ENCODE measurements at places on chromosomes 2 and 18.
A peak's percentile ranks its signal among the peaks of the same experiment; 100 is the strongest.

DNA sequence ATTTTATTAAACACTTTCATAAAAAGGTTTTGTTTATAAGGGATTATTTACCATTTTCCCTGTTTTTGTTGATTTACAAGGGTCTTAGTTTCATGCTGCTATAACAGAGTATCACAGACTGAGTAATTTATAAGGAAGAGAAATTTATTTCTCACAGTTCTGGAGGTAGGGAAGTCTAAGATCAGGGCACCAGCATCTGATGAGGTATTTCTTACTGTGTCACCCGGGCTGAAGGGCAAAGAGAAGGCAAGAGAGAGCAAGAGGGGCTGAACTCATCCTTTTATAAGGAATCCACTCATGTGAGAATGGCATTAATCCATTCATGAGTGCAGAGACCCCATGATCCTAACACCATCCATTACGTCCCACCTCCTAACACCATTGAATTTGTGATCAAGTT lies 160.0 kb upstream of the SLC39A10 start:
- no peaks in the 10 kb centered on the region for H3K27me3 ChIP-seq
- H3K4me1 ChIP-seq: no peaks in the 10 kb centered on the region
- no peak for DNase-seq

DNA sequence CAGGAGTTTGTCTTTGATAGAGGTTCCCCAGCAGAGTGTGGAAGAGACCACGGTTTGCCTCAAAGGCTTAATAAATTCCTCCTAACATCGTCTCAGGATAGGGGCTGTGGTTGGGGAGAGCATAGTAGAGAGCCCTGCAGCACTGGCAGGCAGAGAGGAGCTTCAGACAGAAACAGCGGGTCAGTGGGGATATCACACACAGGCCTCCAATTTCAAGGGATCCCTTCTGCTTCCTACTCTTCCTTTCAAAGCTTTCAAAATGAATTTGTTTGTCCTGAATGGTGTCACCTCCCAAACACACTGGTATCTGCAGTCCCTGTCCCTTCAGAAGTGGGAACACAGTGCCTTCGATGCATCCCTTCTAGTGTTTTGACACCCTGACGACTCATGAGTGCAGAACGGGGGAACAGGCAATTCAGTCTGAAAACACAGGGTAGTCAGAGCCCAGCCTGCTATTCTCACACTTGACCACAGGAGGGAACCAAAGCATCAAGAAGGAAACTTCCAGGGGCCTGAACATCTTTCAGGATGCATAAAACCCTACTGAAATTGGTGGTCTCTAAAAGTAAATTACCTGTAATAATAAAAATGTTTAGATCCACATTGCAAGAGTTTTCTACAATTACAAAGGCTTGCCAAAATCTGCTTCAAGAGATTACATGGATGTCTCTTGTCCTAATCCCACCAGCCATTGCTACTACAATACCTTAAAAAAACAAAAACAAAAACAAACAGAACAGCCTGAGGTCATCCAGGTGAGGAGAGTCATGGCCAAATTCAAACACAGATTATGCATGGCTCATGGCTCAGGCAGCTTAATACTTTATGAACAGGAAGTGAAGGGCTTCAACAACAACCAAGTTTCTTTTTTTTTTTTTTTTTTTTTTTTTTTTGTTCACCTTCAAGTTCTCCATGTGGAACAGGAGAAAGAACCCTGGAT lies 49.8 kb downstream of the SLC14A2 start:
- peak; percentile 85 for DNase-seq
- no peak overlapping the region for H3K27ac ChIP-seq
- H3K36me3 ChIP-seq: no peaks in the 10 kb centered on the region
- no peaks in the 10 kb centered on the region for H3K27me3 ChIP-seq

GRCh38 chr2:65985986-65986385 lies 448.9 kb upstream of the MEIS1 start:
- no peak overlapping the region for H3K27ac ChIP-seq
- no peaks in the 10 kb centered on the region for H3K4me1 ChIP-seq
- H3K36me3 ChIP-seq: no peaks in the 10 kb centered on the region
- H3K27me3 ChIP-seq: no peaks in the 10 kb centered on the region

GRCh38 chr2:48532824-48533223 lies 2.9 kb downstream of the STON1 start:
- peaks cover 10% of the 10 kb centered on the region for H3K4me1 ChIP-seq
- no peaks in the 10 kb centered on the region for H3K27me3 ChIP-seq
- H3K36me3 ChIP-seq: no peaks in the 10 kb centered on the region
- no peak overlapping the region for H3K27ac ChIP-seq
- no peak overlapping the region for H3K4me3 ChIP-seq

DNA sequence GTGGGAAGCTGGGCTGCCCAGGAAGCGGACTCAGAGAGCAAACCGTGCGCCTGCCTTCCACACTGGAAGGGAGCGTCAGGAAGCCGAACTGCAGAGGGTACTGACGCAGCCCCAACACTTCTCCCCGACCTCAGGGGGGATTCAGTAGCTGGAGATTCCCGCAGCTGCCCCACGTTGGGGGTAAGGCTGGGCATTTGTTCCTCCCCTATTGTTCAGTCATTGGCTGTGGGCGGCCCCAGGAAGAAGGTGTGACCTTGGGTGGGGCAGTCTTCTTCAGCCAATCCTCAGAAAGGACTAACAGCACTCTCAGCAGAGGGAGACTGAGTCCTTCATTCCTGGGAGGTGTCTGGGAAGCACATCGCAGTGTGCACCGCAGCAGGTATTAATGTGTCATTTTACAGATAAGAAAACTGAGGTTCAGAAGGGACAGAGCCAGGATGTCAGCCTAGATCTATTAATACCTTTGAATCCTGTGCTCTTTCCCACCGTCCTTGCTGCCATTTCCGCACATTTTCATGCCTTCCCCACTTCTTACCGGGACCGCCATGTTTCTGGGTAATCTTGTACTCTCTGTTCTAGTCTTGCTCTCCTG lies 12.1 kb upstream of the C18orf32 start:
- H3K4me1 ChIP-seq: no peaks in the 10 kb centered on the region
- DNase-seq: no peak
- H3K4me3 ChIP-seq: no peak overlapping the region
- no peak overlapping the region for H3K27ac ChIP-seq
- peaks cover 21% of the 10 kb centered on the region for H3K27me3 ChIP-seq

DNA sequence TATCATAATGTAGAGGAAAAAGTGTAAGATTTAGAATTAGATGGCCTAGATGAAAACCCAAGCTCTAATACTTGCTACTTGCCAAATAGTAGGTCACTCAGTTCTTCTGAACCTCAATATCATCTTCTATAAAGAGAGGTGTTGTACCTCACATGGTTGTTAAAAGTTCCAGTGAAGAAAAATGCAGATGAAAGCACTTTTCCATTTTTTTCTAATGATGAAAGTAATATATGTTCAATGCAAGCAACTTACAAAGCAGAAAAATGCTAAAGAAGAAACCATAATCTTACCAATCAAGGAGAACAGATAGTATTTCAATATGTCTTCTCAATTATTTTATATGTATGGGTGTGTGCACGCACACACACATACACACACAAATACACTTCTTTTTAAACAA lies 52.7 kb upstream of the TMEM17 start:
- no peaks in the 10 kb centered on the region for H3K27me3 ChIP-seq
- H3K4me3 ChIP-seq: no peak overlapping the region
- H3K36me3 ChIP-seq: no peaks in the 10 kb centered on the region
- no peaks in the 10 kb centered on the region for H3K4me1 ChIP-seq

DNA sequence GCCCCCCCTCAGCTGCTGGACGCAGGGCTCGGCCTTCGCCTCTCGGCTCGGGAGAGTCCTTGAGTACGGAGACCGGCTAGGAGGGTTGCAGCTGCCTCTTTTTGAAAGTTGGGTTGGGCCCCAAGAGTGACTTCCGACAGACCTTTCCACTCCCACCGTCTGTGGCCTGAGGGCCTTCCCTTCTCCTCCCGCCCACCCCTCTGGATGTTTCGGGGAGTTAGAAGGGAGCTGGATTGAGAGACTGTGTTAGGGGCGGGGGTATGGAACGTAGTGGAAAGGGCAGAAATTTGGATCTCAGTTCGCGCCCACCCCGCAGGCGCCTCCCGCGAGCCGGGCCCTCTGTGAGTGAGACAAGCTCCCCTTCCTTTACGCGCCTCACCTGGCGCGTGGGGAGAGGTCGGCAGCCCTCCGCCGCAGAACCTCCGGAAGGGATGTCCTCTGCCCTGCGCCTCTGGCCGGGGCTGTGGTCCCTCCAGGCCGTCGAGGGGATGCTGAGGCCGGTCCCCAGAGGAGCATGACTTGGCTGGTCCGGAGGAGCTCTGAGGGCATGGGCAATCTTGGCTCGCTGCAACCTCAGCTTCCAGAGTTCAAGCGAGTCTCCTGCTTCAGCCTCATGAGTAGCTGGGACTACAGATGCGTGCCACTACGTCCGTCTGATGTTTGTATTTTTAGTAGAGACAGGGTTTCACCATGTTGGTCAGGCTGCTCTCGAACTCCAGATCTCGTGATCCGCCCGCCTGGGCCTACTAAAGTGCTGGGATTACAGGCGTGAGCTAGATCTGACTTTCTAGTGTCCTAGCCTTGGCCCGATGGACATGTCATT lies 15.9 kb downstream of the C2orf74 start:
- peak overlapping the region; percentile 98 for H3K4me3 ChIP-seq
- no peaks in the 10 kb centered on the region for H3K27me3 ChIP-seq
- peak overlapping the region; percentile 96 for H3K27ac ChIP-seq
- peaks cover 25% of the 10 kb centered on the region for H3K4me1 ChIP-seq

DNA sequence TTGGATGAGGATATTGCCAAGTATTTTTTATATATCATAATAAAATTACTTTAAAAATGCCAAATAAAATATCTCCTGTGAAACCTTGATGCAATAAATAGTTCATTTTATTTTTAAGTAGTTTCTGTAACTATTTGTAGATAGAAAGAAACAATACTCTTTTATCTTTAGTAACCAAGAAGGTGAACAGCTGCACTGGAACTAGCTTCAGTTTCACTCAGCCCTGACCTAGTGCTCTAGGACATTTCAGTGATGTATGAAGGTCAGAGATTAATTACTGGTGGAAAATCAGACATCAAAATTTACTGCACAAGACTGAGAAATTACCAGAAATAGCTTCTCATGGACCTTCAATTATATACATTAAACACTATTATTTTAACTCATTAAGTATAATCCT lies 1305.0 kb downstream of the CNTNAP5 start:
- no peaks in the 10 kb centered on the region for H3K4me1 ChIP-seq
- H3K4me3 ChIP-seq: no peak overlapping the region
- no peaks in the 10 kb centered on the region for H3K36me3 ChIP-seq

GRCh38 chr18:34085140-34085739 lies 139.5 kb downstream of the NOL4 start:
- no peak overlapping the region for H3K27ac ChIP-seq
- DNase-seq: no peak
- no peak overlapping the region for H3K4me3 ChIP-seq
- H3K4me1 ChIP-seq: no peaks in the 10 kb centered on the region
- H3K36me3 ChIP-seq: no peaks in the 10 kb centered on the region

GRCh38 chr2:241892299-241893137 lies 23.0 kb downstream of the RTP5 start:
- H3K4me1 ChIP-seq: no peaks in the 10 kb centered on the region
- no peaks in the 10 kb centered on the region for H3K36me3 ChIP-seq
- H3K27me3 ChIP-seq: no peaks in the 10 kb centered on the region
- no peak for DNase-seq

DNA sequence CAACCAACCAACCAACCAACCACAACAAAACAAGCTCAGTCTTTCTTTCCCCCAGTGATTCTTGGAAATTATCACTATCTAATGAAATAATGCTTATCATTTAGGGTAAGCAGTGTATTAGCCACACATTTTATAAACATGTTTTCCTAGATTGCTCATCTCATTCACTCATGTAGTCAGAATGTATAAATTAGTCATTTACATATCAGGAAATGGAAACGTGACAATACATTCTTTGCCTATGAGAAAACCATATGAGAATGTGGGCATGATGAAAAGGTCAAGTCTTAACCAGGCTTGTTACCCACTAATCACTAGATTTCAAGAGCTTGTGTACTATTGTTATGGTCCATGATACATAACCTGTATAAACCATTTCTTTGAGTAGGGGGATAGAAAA lies 1583.4 kb upstream of the PIK3C3 start:
- no peaks in the 10 kb centered on the region for H3K36me3 ChIP-seq
- no peak for DNase-seq
- H3K4me3 ChIP-seq: no peak overlapping the region
- no peaks in the 10 kb centered on the region for H3K4me1 ChIP-seq
- no peak overlapping the region for H3K27ac ChIP-seq

GRCh38 chr2:7744827-7745226 lies 827.6 kb downstream of the RNF144A start:
- no peaks in the 10 kb centered on the region for H3K4me1 ChIP-seq
- no peaks in the 10 kb centered on the region for H3K27me3 ChIP-seq
- H3K27ac ChIP-seq: no peak overlapping the region
- no peaks in the 10 kb centered on the region for H3K36me3 ChIP-seq
- no peak overlapping the region for H3K4me3 ChIP-seq
- DNase-seq: no peak

- no peaks in the 10 kb centered on the region for H3K36me3 ChIP-seq
- no peak overlapping the region for H3K4me3 ChIP-seq
- H3K27ac ChIP-seq: no peak overlapping the region
- no peaks in the 10 kb centered on the region for H3K4me1 ChIP-seq
- no peaks in the 10 kb centered on the region for H3K27me3 ChIP-seq
Observed at GRCh38 chr2:45554073-45554741, 56.9 kb downstream of the SRBD1 start.

DNA sequence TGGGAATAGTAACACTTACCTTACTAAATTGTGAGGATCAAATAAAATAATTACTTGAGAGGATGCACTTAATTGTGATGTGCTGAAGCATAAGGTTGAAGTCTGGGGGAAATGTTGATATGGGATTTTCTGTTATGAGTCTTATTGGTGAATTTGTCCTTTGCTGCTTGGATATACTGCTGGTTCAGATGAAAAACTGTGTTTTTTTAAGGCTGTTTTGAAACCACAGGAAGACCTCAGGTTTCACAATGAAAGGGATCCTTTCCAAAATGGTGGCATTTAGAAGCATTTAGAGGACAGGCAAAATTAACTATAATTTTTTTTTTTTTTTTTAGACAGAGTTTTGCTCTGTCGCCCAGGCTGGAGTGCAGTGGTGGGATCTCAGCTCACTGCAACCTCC lies 34.9 kb downstream of the SPATS2L start:
- DNase-seq: no peak
- H3K27ac ChIP-seq: no peak overlapping the region
- peaks cover 6% of the 10 kb centered on the region for H3K4me1 ChIP-seq
- no peak overlapping the region for H3K4me3 ChIP-seq
- H3K36me3 ChIP-seq: no peaks in the 10 kb centered on the region

- DNase-seq: no peak
- no peaks in the 10 kb centered on the region for H3K36me3 ChIP-seq
- peaks cover 28% of the 10 kb centered on the region for H3K4me1 ChIP-seq
- H3K4me3 ChIP-seq: no peak overlapping the region
Observed at GRCh38 chr2:74010087-74010541, 25.4 kb downstream of the TET3 start.

- H3K27ac ChIP-seq: no peak overlapping the region
- DNase-seq: no peak
- H3K27me3 ChIP-seq: no peaks in the 10 kb centered on the region
- H3K4me1 ChIP-seq: no peaks in the 10 kb centered on the region
- no peak overlapping the region for H3K4me3 ChIP-seq
Observed at GRCh38 chr2:233499928-233500327, 66.7 kb downstream of the USP40 start.

DNA sequence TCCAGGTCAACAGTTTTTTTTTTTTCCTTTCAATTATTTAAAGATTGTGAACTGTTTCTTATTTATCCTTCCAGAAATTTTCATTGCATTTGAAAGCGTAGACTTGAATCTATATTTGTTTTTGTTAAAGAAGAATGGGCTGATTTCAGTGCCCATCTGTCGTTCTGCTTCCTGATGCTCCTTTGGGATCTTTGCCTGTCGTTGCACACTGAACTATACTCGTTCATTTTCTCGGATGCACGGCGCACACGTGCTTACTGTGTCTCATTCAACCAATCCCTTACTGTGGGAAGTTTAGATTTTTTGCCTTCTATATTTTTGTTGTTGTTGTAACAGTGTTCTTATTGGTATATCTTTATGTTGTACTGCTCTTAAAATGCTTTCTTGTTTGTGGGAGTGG lies 149.7 kb downstream of the VAPA start:
- no peaks in the 10 kb centered on the region for H3K27me3 ChIP-seq
- no peak for DNase-seq
- H3K4me1 ChIP-seq: no peaks in the 10 kb centered on the region
- H3K36me3 ChIP-seq: no peaks in the 10 kb centered on the region

All from tibial nerve (tissue), 4 donors.